Activated CD4-positive, alpha-beta T cell treated with anti-CD3 and anti-CD28 coated beads for 24 hours (primary cell): ENCODE measurements at places on chromosomes 4 and X.

DNA sequence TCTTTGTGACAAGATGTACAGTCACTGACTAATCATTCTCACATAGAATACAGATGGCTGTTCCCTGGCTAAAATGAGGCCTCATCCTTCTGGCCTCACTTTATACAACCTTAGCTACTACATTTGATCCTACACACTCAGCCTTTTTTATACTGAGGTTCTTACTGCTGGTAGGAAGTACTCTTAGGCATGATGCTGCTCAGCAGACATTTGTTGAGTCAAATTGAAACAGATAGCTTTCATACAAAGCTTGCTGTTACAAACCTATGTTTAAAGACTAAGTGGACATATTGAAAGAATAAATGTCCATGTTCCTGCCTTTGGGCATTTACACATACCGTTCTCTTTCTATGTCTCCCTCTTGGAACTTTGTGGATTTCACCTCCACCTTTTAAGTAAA is 154.9 kb downstream of the NPFFR2 start:
- DNase-seq, result no peak

GRCh38 chr4:13599159-13599558 is 28.4 kb downstream of the BOD1L1 start:
- DNase-seq, result no peak

- no peak for DNase-seq
Measured at GRCh38 chr4:1882850-1883271, 11.7 kb downstream of the NSD2 start.

DNA sequence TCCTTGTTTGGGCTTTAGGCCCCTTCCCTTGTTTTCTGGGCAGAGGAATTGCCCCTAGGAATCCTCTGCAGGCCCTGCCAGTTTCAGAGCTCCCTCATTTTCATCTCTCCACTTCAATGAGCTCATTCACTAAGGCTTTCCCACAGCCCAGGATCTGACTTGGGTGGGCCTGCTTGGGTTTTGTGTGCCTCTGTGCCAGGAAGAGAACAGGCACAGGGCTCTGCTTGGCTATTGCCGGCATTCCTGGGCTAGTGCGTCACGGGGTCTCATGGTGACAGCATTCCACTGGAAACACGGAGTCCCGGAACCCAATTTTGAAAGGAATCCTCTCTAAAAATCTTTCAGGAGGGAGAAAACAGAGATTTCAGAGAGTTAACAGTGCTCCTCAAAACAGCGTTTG is 150.5 kb downstream of the VCX3A start:
- no peak for DNase-seq

DNA sequence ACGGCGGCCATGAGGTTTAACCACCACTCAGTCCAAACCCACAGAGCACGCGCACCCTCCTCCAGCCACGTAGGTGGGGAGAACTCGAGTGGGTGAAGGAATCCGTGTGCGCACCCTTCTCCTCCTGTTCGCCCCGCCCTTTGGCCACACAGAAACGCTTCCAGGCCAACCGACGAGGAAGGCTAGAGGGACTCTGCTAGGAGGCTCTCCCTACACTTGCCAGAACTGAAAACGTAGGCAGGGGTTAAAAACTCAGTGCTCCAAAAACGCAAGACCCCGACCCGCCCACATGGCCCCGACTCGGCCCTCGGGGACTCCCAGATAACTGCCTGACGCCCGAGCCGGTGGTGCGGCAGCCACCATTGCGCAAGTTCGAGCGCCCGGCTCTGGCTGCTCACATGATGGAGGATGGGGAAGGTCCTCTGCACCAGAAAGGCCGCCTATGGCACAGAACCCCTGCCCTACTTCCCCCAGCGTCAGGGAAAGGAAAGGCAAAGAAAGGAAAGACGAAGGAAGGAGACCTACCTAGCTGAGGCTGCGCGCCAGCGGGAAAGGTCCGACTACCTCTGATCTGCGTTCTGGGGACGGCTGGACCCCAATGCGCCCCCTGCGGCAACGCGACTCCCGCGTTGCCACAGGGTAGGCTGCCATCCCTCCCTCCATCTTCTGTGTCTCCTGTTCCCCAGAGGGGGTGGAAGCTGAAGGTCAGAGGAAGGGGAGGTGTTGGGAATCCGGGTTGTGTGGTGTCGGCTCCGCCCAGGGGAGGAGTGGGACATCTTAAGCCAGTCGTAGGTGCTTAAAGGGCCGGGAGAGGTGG is 201.9 kb upstream of the AGTR2 start:
- no peak for DNase-seq

GRCh38 chr4:96598465-96598864 is 758.6 kb downstream of the PDHA2 start:
- DNase-seq, result no peak
